ENCODE measurements at places on chromosomes 4 and X.

DNA sequence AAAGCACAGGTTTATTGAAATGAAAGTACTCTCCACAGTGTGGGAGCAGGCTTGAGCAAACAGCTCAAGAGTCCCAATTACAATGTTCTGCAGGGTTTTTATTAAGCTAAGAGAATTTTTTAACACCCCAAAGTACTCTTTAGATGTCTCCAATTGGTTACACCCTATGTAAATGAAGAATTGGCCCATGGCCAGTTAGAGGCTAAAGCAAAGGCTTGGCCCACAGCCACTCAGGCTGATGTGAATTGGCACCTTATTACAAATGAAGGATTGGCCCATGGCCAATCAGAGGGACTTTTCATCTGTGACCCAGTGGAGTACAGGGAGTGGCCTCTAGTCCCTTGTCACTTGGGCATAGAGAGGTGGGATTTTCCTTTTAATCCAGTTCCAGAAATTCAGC, 30.1 kb upstream of the IQCM start:
- DNase-seq = no peak

- DNase-seq = no peak
These were observed 232.4 kb downstream of the MAML3 start for GRCh38 chr4:139921429-139922184.

GRCh38 chr4:33831442-33832066, 2412.8 kb downstream of the ARAP2 start:
- no peak for DNase-seq

- DNase-seq = no peak
These were observed 724 bp downstream of the THOC2 start for GRCh38 chrX:123731987-123732669.

GRCh38 chrX:88612870-88613329, 134.1 kb upstream of the CPXCR1 start:
- DNase-seq = no peak

GRCh38 chr4:2286904-2287593, 25.1 kb upstream of the MXD4 start:
- no peak for DNase-seq

GRCh38 chr4:119746951-119747350, 118.3 kb upstream of the PDE5A start:
- no peak for DNase-seq
